ENCODE measurements at places on chromosomes 13 and 19.

DNA sequence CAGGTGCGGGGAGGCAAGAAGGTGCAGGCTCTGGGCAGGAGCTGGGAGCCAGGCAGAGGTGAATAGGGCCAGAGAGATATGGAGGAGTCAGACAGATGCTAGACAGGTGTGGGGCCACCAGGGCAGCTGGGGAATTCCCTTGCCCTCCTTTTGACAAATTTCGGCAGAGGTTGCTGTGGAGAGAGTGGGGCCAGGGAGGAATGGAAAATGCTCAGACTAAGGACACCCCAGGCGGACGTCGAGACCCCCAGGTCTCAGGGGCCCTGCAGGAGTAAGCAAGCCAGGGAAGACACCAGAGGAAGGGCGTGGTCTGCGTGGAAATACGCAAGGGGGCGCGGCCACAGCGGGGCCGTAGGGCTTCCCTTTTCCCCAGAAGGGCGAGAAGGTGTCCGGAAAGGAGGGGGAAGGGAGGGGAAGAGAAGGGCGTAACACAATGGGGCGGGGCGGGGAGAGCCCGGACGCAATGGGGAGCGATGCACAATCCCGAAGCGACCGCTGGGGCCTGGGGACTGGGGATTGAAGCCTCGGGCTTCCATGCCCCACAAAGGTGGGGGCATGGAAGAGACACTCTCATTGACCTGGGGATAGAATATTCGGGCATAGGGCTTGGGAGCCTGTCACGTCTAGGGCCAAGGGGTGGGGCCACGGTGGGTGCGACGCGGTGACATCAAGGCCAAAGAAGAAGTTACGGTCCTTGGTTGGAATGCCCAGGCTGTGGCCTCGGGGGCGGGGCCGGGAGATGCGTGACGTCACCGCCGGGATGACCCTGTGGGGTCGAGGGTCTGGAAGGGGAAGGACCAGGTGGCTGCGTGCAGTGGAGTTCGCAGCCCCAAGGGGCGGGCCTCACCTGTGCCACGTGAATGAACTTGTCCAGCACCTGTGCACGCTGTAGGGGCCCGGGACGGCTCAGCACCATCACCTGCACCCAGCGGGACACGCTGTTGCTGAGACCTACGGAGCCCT is 8.2 kb downstream of the RASGRP4 start:
- no peak for DNase-seq

- no peak for DNase-seq
Measured at GRCh38 chr19:41753936-41754529, 1.3 kb upstream of the CEACAM6 start.

GRCh38 chr13:25743421-25743820 is 308.4 kb downstream of the SHISA2 start:
- DNase-seq: no peak

GRCh38 chr13:113814435-113814821 is 49.4 kb downstream of the GAS6 start:
- no peak for DNase-seq

- DNase-seq: no peak
Measured at GRCh38 chr13:94860981-94861407, 148.6 kb upstream of the SOX21 start.

DNA sequence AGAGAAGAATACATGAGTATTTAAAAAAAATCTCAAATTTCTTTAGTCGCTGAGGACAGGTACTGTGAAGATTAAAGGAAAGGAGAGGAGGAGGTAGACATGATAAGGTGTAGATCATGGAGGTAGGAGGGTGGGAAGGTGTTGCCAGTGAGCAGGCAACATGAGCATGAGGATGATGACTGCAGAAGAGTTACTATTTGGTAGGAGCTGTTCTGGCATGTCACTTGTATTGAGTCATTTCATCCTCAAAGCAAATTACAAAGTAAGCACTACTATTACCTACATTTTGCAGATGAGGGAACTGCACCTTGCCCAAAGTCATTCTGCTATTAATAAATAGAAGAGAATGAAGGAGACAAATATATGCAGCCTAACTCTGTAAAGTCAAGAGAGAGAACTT is 435.8 kb upstream of the KLF12 start:
- no peak for DNase-seq

GRCh38 chr19:10648360-10648759 is 5.8 kb upstream of the ILF3 start:
- no peak for DNase-seq

DNA sequence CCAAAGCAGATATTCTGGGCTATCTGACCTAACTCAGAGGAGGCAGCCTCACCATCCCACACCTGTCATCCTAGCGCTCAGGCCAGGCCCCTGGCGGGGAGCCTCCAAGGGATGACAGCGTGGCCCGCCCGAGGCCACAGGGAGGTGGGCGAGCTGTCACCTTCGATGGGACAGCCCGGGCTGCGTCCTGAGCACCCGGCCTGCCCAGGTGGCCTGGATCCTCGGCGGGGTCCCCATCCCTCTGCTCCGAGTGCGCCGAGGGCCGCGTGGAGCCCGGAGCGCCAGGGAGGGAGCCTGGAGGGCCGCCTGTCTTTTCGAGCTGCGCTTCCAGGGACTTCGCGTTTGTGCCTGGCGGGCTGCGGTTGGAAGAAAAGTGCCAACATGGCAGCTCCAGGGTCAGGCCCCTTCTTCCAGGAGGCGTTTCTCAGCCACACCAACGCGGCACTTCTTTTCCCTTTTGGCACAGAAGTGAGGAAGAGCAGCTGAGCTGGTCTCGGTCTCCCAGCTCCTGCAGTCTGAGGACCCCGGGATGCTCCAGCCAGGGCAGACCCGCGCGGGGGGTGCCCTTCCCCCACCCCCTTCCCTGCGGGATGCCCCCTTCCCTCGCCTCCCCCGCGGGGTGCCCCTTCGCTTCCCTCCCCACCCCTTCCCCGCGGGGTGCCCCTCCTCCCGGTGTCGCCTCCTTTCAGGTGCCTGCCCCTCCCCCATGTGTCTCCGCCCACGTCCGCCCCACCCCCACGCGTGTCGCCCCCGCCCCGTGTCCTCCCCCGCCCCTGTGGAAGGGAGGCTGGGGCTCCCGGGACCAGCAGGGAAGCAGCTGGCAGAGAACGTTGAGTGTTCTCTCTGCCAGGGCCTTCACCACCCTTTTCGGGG is 42.3 kb downstream of the GJA3 start:
- DNase-seq: no peak

GRCh38 chr13:106286811-106287210 is 248.7 kb downstream of the EFNB2 start:
- no peak for DNase-seq

- no peak for DNase-seq
Measured at GRCh38 chr19:19134687-19135158, 3.6 kb downstream of the TMEM161A start.

- DNase-seq: no peak
Measured at GRCh38 chr13:101556676-101557123, 104.2 kb downstream of the ITGBL1 start.

- DNase-seq: no peak
Measured at GRCh38 chr19:4647676-4648644, 8.6 kb downstream of the TNFAIP8L1 start.

GRCh38 chr19:937259-937694 is 11.4 kb downstream of the ARID3A start:
- no peak for DNase-seq

DNA sequence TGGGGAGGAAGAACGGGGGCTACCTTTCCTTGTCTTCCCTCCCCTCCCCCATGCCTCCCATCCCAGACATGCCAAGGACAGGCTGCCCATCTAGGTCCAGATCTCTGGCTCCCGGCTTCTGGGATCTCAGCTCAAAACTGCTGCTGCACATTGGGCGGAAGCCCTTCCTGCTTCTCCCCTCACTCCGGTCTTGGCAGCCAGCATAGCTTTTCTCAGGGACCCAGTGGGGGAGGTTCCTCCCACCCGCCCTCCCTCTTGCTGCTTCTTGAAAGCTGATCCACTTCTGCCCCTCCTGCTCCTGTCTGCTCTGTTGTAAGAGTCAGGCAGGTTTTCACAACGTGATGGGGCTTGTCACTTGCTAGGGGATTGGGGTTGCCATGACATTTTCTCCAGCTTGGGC is 21.7 kb upstream of the RNF17 start:
- no peak for DNase-seq

Measured in stimulated activated CD8-positive, alpha-beta memory T cell treated with anti-CD3 and anti-CD28 coated beads, Interleukin-7, amount 100 ng/mL, for 48 hours (primary cell).